ENCODE measurements at places on chromosomes 2 and 18. TPM values are rescaled to one million over a fixed set of nuclear protein-coding genes. Genes with fewer than 3 reads are reported as not detected.

- no peak for DNase-seq
Observed at GRCh38 chr2:72106978-72107377, 40.7 kb downstream of the CYP26B1 start.

The SCN3A gene
- total RNA-seq = 0.83 TPM

DNA sequence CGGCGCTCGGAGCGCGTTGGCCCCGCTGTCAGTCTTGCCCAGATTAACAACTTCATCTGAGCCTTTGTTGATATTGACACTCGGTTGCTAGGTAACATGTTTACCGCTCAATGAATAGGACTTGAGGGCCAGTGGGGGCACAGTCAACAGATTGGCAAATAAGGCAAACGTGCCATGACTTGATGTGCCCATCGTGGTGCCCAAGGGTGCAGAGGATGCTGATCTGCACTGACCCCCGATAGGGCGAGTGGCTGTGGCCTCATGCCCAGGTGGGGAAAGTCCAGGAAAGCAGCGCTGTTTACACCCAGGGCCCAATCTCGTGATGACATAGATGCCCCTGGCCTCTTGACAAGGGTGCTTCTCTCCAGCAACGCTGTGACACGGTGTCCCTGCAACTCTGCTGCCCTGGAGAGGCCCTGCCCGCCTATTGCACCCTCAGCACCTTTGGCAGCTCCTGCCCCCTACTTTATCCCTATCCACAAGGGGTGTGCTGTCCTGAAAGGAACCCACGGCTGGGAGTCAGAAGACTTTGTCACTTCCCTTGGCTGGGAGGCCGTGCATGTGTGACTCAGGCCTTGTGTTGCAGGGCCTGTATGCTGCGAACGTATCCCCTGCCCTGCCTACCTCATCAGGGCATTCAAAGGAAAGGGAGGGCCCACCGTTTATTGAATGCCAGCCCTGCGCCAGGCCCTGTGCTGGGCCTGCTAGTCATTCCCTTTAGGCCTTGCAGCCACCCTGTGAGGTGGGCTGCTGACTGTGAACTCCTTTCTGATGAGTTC is 158.0 kb downstream of the INHBB start:
- no peak for DNase-seq

GRCh38 chr2:163253621-163254285 is 415.2 kb upstream of the KCNH7 start:
- DNase-seq = no peak

The ANKRD53 gene
- 1.8 TPM for total RNA-seq
